ENCODE measurements at places on chromosomes 3 and 15.

DNA sequence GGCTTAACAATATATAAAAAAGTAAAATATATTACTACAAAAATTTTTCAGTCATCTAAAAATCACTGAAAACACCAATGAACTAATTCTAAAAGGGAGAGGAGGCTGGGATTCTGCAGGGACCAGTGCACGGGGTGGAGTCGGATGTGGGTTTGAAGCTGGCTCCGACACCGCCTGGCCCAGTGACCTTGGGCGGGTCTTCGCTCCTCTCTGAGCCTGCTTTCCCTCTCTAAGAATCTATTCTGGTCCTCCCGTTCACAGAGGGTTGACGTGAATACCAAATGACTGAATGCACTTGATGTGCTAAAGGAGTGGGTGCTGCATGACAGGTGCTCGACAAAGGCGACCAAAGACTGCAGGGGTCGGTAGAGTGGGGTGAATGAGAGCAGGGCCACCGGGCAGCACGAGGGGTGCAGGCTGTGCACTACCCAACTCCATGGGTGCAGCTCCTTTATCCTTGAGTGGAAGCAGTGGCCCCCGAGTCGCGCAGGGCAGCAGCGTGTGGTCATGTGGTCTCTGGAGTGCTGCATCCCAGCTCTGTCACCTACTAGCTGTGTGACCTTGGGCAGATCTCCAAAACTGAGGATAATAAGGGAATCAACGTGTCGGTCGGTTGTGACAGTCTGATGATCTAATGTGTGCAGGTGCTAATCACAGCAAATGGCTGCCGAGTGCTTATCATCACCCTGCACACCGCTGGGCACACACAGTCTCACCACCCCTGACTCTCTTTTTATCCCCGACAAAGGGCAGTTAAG, 8.6 kb upstream of the IQSEC1 start:
- DNase-seq, result no peak

- no peak for DNase-seq
Observed at GRCh38 chr3:83092521-83093221, 1331.2 kb upstream of the GBE1 start.

DNA sequence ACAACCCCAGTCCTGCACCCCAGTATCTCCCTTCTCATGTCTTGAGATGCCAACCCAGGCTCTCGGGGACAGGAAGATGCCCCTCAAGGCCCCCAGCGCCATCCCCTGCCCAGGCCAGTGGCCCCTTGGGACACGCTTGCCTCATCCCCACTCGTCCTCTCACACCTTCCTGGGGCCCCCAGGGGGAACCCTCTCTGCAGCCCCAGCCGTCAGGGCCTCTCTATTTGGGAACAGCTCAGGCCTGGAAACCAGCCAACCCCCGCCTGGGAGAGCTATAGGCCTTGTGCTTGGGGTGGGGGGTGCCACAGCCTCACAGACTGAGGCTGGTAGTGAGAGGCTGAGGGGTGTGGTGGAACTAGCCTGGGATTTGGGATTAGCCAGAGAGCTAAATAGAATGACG, 7.8 kb downstream of the LINGO1 start:
- no peak for DNase-seq

- DNase-seq, result no peak
Observed at GRCh38 chr3:122612696-122613095, 35.2 kb downstream of the PARP15 start.

DNA sequence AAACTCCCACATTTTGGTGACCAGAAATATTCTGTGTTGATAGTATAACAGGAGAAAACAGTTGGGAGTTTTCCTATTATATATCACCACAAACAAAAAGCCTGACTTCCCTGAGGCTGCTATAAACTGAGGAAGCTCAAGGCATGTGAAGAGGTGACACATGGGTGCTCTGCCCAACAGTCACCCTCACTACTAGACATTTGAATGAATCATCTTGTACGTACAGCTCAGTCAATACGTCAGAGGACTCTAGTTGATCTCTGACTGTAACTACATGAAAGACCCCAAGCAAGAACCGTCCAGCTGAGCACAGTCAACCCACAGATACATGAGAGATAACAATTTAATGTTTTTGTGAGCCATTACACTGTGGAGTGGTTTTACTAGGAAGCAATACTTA, 338.3 kb upstream of the ATP11B start:
- no peak for DNase-seq
